Left forelimb (tissue), 1 donor: ENCODE measurements at places on chromosomes 7 and 10.

DNA sequence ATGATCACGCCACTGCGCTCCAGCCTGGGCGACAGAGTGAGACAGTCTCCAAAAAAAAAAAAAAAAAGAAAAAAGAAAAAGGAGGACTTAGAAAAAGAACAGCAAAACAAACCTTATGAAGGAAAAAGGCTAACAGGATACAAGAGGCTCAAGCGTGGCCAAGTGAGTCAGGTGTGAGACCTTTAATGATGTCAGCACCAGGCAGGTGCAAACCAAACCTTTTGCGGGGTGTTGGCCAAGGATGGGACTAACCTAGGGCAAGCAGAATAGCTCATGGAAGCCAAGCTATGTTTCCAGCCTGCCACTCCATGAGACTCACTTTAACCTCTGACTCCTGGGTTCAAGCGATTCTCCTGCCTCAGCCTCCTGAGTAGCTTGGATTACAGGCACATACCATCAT lies 11.3 kb upstream of the GNA12 start:
- no peak for DNase-seq

DNA sequence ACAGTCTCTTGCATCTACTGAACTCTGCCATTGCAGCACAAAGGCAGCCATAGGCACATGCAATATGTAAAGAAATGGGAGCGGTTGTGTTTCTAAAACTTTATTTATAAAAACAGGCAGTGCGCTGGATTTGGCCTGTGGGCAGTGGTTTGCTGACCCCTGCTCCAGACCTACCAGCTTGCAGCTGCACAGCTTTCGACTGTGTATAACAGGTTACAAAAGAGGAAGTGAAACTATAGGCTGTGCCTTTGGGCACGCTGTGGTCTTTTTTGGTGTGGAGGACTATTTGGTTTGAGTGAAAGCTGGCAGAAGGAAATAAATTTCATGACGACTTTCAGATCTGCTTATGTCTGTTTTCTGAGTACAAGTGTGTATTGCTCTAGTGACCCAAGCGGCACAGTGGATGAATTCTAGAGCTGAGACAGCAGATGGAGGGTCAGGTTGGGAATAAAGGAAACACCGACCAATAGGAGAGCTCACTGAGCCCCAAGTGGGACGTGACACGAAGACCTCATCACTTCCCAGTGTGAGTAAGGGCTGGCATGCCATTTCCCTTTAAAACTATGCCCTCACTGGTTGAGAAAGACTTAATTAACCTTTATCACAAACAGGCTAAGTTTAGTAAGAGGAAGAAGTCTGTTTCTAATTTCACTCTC lies 152.7 kb downstream of the ANK3 start:
- DNase-seq, result no peak

DNA sequence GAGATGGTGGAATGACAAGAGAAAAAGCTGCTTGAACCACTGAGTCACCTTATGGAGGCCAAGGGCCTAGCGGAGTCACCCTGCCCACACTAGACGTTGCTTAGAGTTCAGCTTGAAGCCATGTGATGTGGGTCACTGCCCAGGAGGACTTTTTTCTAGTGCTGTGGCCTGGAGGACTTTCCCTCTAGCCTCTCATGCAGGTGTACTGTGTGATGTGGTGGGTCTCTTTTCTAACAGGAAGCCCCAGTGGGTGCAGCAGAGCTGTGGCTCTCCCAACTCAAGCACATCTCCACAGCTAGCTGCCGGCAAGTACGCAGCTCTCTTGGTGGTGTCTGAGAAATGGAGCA lies 13.6 kb downstream of the POR start:
- no peak for DNase-seq

GRCh38 chr10:119198438-119198837 lies 8.9 kb upstream of the GRK5 start:
- DNase-seq, result no peak

GRCh38 chr10:97759158-97759887 lies 12.5 kb downstream of the SFRP5 start:
- no peak for DNase-seq

DNA sequence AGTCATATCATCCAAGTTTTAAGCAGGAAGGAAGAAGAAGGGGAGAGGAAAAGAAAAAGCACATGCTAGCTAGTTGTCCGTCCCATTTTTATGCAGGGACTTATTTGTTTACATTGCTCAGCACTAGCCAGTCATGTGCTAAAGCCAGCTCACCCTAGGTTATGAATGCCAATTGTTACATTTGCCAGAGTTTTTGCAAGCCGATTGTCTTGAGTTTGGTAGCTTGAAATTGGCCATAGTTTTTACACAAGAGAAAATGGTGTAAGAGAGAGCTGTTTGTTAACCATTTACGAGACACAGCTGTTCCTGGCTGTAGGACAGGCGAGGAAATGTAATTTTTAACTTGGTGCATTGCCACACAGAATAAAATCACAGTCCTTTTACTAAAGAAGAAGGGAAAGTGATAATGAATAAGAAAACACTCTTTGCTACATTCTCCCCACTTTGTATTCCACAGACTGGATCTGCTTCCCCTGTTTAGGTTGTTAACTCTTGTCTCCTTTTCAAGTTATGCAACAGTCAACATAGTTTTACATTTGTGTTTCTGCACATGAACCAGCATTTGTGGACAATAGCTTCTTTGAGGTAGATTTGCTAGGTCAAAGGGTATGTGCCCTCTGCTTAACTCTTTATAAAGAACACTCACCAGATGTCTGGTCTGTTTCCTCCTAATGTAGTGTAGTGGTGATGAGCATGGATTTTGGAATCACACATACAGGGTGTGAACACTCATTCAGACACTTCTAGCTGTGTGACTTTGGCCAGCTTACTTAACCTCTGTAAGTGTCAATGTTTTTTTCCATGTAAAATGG lies 357.2 kb downstream of the LRMDA start:
- DNase-seq, result no peak

DNA sequence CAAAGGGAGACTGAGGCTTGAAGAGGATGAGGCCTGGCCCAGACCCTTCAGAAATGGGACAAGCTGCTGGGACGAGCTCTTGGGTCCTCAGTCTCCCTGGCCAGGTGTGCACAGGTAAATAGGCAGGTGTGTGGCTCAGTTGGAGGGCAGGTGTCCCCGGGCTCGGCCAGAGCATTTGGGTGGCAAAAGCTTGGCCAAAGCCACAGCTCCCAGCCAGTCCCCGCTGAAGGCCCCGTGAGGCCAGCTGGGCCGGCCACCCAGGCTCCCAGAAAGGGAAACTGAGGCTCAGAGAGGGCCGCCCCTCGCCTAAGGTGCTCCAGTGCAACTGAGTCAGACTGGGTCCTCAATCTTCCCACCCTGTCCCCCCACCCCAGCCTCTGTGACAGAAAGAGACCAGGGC lies 37.3 kb downstream of the MICALL2 start:
- DNase-seq, result no peak

GRCh38 chr7:105439174-105439893 lies 50.6 kb upstream of the SRPK2 start:
- DNase-seq, result no peak

GRCh38 chr10:878333-878759 lies 53.2 kb downstream of the LARP4B start:
- no peak for DNase-seq

- DNase-seq, result no peak
Observed at GRCh38 chr7:80105701-80106408, 28.8 kb upstream of the GNAI1 start.

DNA sequence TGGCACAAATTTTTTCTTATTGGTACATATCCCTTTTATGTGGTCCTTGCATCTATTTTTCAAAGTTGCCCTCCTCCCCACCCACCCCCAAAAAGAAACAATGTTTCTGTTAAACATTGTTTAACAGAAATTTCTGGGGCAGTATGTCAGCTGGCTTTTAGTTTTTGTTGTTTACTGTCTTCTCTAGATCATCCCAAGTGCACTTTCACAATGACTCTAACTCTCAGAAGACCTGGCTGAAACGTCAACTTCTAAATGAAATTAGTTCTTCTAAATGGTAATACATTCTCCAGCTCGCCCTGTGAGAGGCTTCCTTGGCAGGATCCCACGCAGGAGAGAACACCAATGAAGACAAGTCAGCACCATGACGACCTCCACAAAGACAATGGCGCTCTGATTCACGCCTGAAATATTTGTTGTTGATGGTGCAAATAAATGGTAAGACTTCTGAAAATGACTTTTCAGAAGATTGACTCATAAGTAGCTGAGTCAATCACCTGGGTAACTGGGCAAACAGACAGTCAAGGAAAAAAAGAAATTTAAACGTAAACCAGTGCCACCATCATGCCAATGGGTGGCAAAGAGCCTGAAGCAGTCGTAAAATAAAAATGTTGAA lies 293.7 kb downstream of the FZD1 start:
- DNase-seq, result no peak

DNA sequence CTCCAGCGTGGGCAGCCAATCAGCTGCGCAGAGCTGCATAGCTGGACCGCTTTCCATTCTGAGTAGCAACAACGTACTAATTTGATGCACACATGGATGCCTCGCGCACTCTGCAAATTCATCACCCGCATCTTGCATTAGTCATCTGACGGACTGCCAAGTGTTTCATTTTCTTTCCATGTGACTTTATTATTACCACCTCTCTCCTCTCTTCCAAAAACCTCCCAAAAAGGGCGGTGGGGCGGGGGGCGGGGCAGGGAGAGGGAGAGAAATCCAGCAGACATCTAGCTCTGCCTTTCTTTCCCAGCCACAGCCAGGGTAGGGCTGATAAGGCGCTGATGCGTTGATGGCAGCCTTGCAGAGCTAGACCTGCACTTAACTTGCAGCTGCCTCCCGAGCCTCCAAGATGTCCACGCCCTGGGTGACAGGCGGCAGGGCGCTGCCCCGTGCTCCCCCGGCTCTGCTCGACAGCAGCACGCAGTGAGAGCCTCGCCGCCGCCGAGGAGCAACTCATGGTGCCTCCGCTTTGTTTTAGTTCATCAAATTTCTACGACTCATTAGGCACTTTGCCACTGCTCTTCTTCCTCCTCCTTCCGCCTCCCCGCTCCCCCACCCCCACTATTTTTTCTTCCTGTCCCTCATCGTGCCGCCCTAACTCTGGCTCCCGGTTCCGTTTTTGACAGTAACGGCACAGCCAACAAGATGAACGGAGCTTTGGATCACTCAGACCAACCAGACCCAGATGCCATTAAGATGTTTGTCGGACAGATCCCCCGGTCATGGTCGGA lies 147.3 kb downstream of the CELF2 start:
- DNase-seq, result peak; percentile 79

GRCh38 chr7:36775676-36776075 lies 51.4 kb upstream of the AOAH start:
- DNase-seq, result no peak

DNA sequence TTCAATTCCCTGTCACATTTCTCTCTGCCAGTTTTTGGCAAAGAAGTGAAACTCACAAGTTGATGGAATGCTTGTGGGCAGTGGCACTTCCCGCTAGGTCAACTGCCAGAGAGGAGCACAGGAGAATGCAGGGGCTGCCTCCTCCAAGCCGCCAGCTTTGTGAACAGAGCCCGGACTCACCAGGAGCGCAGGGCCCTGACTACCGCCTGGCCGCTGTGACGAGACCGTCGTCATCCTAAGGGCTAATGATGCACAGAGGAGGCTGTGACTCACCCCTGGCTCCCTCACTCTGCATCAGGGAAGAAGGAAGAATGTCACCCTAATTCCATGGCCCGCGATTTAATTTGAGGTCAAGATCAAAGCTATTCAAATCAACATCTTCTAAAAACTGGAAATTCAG lies 123.9 kb downstream of the TAX1BP1 start:
- DNase-seq, result no peak

DNA sequence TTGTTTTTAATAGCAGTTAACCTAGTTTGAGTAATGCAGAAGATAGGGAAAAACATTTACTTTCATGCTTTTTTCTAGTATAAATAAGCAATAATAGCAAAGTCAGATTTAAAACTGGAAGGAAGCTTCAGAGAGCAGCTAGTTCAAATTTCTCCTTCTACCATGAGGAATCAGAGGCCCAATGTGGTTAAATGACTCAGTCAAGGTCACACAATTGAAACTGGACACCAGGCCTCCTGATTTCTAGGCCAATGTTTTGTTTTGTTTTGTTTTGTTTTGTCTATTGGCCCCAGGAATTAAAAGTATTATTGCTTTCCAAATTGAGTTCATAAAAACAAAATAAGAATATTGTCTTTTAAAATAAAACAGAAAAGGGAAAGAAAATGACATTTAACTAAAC lies 122.3 kb downstream of the TRIL start:
- no peak for DNase-seq
